Lower lobe of right lung (tissue), 2 donors: ENCODE measurements at places on chromosomes 12 and 14. TPM values are rescaled to one million over a fixed set of nuclear protein-coding genes. Genes with fewer than 3 reads are reported as not detected.
A peak's percentile ranks its signal among the peaks of the same experiment; 100 is the strongest.

The HRK gene
- 0.18 TPM for total RNA-seq

The MGAT4C gene
- total RNA-seq, result 0.21 TPM

The IL22 gene
- total RNA-seq, result not detected

The MYRFL gene
- not detected for total RNA-seq

The ZNF891 gene
- total RNA-seq, result 2.6 TPM

The KRT78 gene
- not detected for total RNA-seq

The ASB2 gene
- total RNA-seq, result 2.4 TPM

- DNase-seq, result no peak
- no peaks in the 10 kb centered on the region for H3K36me3 ChIP-seq
- H3K27ac ChIP-seq, result no peak overlapping the region
These were observed 162.8 kb downstream of the MON2 start for GRCh38 chr12:62629413-62629812.

GRCh38 chr14:80700601-80701000, 240.9 kb downstream of the CEP128 start:
- H3K36me3 ChIP-seq, result no peaks in the 10 kb centered on the region
- H3K4me1 ChIP-seq, result no peaks in the 10 kb centered on the region
- no peaks in the 10 kb centered on the region for H3K27me3 ChIP-seq
- no peak overlapping the region for H3K4me3 ChIP-seq
- no peak for DNase-seq

DNA sequence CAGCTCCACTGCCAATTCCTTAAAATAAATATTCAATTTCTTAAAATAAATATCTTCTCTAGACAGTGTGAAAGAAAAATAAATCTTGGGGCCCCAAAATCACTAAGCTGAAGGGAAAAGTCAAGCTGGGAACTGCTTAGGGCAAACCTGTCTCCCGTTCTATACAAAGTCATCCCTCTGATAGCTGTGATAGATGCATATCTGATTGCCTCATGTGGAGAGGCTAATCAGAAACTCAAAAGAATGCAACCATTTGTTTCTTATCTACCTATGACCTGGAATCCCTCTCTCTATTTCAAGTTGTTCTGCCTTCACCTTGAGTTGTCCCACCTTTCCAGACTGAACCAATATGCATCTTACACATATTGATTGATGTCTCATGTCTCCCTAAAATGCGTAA, 889.8 kb downstream of the TRHDE start:
- no peaks in the 10 kb centered on the region for H3K27me3 ChIP-seq
- no peaks in the 10 kb centered on the region for H3K36me3 ChIP-seq
- H3K4me3 ChIP-seq, result no peak overlapping the region
- H3K4me1 ChIP-seq, result no peaks in the 10 kb centered on the region
- H3K27ac ChIP-seq, result no peak overlapping the region

GRCh38 chr12:71159264-71159663, 1.5 kb upstream of the TSPAN8 start:
- H3K4me3 ChIP-seq, result no peak overlapping the region
- H3K27ac ChIP-seq, result no peak overlapping the region
- DNase-seq, result no peak
- peaks cover 22% of the 10 kb centered on the region for H3K4me1 ChIP-seq
- no peaks in the 10 kb centered on the region for H3K36me3 ChIP-seq

- H3K4me1 ChIP-seq, result peaks cover 4% of the 10 kb centered on the region
- H3K4me3 ChIP-seq, result no peak overlapping the region
- no peak overlapping the region for H3K27ac ChIP-seq
- peaks cover 93% of the 10 kb centered on the region for H3K36me3 ChIP-seq
These were observed 54.6 kb downstream of the TRAFD1 start for GRCh38 chr12:112179916-112180315.

GRCh38 chr12:118288174-118288573, 84.5 kb downstream of the TAOK3 start:
- DNase-seq, result no peak
- H3K4me3 ChIP-seq, result no peak overlapping the region
- H3K27me3 ChIP-seq, result no peaks in the 10 kb centered on the region
- H3K27ac ChIP-seq, result no peak overlapping the region

GRCh38 chr12:68671179-68671578, 15.6 kb upstream of the NUP107 start:
- H3K36me3 ChIP-seq, result no peaks in the 10 kb centered on the region
- H3K27ac ChIP-seq, result no peak overlapping the region
- H3K4me1 ChIP-seq, result no peaks in the 10 kb centered on the region

DNA sequence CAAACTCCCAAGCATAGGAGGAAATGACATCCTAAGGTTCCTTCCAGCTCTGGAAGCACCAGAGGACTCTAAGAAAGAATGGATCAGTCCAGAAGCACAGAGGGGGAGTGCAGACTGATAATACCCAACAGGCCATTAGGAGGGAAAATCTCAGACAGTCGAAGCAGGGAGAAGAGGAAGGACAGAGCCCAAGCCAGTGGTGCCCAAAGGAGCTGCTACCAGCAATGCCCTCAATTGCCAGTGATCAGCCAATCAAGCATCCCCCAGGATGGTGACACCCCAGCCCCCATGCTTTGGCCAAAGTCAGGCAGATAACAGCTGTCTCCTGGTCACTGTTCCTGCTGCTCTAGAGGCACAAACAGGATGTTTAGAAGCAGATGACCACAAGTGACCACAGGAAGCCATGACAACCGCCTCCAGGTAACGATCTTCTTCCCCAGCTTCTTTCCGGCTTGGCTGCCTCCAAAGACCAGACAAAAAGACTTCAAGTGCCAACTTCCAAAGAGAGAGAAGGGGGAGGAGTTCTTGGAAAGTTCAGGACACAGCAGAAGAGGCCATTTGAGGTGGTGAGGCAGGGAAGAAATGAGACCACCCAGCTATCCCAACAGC, 16.2 kb downstream of the PXN start:
- H3K36me3 ChIP-seq, result no peaks in the 10 kb centered on the region
- H3K4me3 ChIP-seq, result peak overlapping the region; percentile 30
- no peaks in the 10 kb centered on the region for H3K27me3 ChIP-seq
- H3K4me1 ChIP-seq, result peaks cover 95% of the 10 kb centered on the region

DNA sequence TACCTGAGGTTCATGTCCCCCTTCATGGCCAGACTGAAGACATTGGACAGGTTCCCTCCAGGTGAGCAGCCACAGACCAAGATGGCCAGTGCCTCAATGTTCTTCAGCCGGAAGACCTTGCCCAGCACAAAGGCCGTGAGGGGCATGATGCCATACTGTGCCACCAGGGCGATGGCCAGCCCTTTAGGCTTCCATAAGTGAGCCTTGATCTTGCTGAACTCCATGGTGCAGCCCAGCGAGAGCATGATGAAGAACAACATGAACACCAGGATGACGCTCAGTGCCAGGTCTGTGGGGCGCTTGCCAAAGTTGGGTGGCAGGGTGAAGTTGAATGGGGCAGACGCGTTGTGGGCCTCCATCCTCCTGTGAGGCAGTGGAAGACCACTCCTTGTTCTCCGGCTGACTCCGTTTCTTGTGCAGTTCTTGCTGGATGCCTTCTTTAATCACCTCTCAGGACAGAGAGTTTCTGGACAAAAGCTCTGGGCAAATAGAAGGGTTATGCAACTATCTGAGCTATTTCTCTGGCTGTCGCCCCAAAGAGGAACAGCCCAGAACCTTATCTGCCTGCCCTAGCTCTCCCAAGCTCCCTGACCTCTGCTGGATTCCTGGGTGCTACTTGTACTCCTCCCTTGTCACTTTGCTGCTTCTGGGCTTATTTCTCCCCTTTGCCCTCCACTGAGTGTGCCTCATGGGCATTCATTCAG, at the start of gene SLC10A1:
Gene SLC10A1 (minus strand): TSS at position 445 of the 704 bp plus-strand sequence. CDS start 86 bp downstream, at position 359.
- no peak within 1 kb of the TSS for H3K27ac ChIP-seq
- DNase-seq, result no peak
- H3K4me1 ChIP-seq, result peaks cover 8% of the 10 kb centered on the region
- H3K36me3 ChIP-seq, result no peaks in the 10 kb centered on the region
- H3K27me3 ChIP-seq, result no peaks in the 10 kb centered on the region

GRCh38 chr12:57726884-57727757, 11.4 kb downstream of the AGAP2 start:
- peak overlapping the region; percentile 60 for H3K27ac ChIP-seq
- H3K27me3 ChIP-seq, result peaks cover 4% of the 10 kb centered on the region
- DNase-seq, result peak; percentile 66
- H3K4me1 ChIP-seq, result peaks cover 8% of the 10 kb centered on the region

DNA sequence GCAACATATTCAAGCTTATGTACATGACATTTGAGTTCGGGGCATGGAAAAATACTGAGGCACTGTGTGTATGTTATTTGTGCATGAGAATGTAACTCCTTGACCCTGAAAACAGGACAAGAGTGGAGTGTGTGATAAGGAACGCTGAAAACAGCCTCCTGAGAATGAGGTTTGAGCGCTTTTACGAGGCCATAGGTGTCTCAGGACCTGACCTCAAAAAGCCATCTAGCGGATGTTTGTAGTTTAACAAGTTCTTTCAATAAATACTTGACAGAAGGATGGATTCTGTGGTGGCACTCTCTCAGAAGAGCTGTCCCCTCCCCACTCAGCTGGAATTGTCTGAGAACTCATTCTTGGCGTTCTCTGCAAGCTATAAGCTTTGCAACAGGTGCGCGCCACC, 350.5 kb upstream of the TMTC1 start:
- no peaks in the 10 kb centered on the region for H3K4me1 ChIP-seq
- no peak overlapping the region for H3K27ac ChIP-seq
- H3K27me3 ChIP-seq, result no peaks in the 10 kb centered on the region

GRCh38 chr14:102902523-102903247, 19.8 kb upstream of the AMN start:
- no peaks in the 10 kb centered on the region for H3K27me3 ChIP-seq
- DNase-seq, result no peak
- peaks cover 17% of the 10 kb centered on the region for H3K4me1 ChIP-seq
- peaks cover 56% of the 10 kb centered on the region for H3K36me3 ChIP-seq
- H3K4me3 ChIP-seq, result no peak overlapping the region

DNA sequence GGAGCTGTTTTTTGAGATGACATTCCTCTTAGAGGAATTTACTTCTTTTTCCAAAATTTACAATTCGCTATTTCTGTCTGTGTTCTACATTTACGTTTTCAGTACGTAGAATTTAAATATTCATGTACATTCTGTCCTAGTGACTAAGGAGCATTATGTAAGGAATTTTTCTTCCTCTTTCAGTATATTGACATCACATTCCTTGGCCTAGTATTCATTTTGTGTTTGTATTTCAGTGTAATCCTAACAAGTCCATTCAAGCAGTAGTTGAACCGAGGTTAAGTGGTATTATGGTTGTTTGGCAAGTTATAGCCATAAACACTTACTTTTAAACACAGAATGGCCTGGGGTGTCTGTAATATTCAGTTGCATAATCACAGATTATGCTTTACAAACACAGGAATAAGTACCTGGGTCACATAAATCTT, 465.2 kb downstream of the PCNX1 start:
- no peaks in the 10 kb centered on the region for H3K27me3 ChIP-seq
- H3K36me3 ChIP-seq, result no peaks in the 10 kb centered on the region
- DNase-seq, result no peak
- peaks cover 20% of the 10 kb centered on the region for H3K4me1 ChIP-seq

DNA sequence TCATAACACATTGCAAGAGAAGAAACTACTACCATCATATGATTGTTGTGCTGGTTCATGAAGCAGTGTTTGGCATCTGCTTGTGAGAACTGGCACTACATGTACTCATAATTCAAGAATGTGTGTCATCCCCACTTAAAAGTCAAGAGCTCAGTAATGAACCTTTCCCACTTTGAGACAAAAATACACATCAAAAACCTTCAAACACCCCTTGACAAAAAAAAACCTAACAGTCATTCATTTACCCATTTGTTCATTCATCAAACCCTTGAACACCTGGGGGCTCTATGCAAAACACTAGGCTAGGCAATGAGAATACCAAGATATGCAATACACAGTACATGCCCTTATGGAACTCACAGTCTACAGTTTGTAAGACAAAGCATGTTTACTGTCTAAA, 40.0 kb downstream of the KIF21A start:
- no peaks in the 10 kb centered on the region for H3K36me3 ChIP-seq
- no peak overlapping the region for H3K4me3 ChIP-seq
- no peak overlapping the region for H3K27ac ChIP-seq
- H3K4me1 ChIP-seq, result no peaks in the 10 kb centered on the region

DNA sequence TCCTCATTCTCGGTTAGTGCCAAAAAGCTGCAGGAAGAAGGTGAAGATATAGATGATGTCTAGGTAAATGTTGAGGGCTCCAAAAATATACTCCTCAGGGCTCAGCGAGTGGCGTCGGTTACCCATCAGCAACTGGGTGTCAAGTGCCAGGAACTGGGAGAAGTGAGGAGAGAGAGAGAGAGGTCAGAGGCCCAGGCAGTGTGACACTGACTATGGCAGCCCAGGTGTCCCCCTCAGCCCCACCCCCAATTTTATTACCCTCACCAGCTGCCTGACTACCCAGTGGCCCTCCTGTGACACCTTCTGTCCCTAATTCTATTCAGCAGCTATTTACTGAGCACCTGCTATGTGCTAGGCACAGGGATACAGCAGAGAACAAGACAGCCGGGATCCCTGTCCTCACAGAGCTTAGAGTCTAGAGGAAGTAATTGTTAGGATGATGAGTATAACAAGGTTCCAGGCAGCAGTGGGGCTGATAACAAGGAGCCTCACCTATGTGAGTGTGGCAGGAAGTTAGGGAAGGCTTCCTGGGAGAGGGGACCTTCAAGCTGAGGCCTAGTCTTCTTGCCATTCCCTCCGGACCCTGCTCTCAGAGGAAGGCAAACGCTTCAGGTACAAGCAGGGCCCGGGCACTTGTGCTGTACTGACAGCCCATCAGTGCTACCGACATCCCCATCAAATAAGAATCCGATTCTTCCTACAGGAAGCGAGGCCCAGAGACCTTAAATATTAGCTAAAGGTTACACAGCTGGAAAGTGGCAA, 27.8 kb upstream of the BCDIN3D start:
- no peak overlapping the region for H3K27ac ChIP-seq
- peaks cover 9% of the 10 kb centered on the region for H3K27me3 ChIP-seq
- H3K36me3 ChIP-seq, result no peaks in the 10 kb centered on the region
- H3K4me3 ChIP-seq, result no peak overlapping the region
- DNase-seq, result no peak
